ENCODE measurements at places on chromosomes 5 and 9.
A peak's percentile ranks its signal among the peaks of the same experiment; 100 is the strongest.

DNA sequence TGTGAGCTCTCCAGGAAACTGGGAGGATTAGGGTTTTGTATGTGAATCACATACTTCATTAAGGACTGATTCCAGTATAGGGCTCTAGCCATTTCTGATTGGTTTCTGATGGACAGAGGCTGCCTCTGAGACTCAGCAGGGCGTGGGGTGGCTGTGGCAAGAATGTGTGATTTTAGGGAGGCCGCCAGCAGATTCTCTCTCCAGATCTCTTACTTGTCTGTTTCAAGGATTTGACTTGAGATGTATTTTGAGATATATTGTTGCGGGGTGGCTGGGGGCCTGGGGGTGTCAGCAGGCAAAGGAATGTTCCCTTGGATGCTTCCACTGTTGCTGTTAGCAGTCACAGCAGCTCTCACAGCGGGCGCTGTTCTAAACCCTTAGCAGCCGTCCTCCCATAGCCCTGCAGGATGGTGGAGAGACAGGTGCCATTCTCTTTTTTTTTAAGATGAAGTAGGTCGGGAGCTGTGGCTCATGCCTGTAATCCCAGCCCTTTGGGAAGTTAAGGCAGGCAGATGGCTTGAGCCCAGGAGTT is 8.0 kb upstream of the HNRNPAB start:
- DNase-seq: no peak

DNA sequence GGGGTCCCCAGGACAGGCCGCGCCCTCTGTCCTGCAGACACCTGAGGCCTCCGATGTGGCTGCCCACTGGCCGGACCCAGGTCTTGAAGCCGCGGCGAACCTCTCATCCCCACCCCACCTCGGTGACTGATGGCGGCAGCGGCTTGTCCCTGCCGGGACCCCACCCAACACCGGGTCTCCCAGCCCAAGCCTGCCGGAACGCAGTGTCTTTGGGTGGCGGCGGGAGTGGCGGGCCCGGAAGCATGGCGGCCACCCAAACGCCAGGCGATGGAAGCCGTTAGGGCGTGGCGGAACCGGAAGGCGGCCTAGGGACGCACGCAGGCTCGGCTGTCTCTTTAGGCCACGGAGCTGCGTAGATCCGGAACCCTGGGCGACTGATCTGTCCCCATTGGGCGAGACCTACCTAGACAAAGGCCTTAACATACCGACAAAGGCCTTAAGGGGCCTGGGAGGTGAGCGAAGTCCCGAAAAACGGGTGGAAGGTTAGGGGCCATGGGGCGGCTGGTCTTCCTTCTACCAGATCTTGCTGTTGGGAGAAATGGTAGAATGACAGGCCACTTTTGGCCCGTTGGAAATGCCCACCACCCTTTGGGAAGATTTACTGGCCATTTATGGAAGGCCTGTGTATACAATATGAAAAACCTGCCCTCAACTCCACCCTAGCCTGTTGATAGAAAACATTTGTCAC is 94.6 kb upstream of the SMC2 start:
- DNase-seq: no peak

DNA sequence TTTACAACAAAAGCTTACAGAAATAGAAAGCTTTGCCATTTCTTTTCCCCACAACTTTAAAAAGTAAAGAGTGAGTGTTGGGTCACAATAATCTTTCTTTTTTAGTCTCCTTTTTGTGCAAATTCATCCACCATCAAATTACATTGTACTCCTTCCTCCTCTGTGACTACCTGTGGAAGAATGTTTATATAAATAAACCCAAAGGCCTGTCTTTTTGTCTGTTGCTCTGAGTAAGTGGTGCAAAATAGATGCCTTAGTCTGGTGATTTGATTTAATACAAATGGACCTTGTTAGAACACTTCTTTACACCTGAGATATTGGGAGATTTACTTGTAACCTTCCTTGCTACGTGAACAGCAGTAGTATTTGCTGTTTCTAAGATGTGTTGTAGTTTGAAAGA is 53.5 kb upstream of the TAF11L2 start:
- no peak for DNase-seq

DNA sequence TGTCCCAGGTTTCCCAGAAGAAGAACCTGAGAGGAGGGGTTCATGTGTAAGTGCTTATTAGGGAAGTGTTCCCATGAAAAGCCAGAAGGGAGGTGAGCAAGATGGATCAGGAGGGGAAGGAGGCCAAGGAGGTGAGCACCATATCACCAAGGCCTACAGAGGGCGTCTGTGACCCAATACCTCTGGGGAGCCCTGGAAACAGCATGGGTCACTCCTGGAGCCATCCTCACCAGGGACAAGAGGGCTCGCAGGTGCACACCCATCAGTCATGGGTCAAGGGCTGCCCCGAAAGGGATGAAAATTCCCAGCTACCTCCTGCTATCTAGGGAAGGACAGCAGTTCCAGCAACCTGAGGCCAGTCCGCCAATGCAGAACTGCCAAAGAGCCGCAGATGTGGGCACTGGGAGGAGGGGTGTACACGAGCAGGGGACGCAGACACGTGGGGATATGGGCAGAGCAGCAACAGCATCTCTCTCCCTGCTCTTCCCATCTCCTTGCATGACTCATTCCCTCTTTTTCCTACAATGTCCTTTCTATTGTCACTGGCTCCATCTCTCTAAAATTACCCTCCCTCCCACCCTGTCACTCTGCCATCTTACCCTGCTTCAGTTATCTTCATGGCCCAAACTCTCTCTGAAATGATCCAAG is 167.6 kb upstream of the FSTL4 start:
- no peak for DNase-seq

- no peak for DNase-seq
Measured at GRCh38 chr5:39420482-39421145, 4.2 kb downstream of the DAB2 start.

DNA sequence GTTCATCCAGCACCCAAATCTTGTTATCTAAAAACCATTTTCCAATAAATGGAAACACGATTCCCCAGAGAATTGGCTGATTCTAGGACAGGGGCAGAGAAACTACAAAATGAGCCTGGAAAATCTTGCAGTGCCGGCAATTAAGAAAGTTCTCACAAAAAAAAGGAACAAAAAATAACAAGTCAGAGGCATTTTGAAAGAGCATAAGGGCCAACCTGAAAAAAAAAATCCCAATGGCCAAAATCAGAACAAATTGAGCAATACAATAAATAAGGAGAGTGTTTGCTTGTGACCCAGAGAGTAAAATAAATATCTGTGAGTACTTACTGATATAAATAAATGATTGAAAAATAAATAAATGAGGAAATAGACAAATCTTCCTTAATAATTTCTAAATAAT is 55.1 kb upstream of the S1PR3 start:
- DNase-seq: no peak

GRCh38 chr5:58851153-58851552 is 268.3 kb downstream of the RAB3C start:
- DNase-seq: no peak

DNA sequence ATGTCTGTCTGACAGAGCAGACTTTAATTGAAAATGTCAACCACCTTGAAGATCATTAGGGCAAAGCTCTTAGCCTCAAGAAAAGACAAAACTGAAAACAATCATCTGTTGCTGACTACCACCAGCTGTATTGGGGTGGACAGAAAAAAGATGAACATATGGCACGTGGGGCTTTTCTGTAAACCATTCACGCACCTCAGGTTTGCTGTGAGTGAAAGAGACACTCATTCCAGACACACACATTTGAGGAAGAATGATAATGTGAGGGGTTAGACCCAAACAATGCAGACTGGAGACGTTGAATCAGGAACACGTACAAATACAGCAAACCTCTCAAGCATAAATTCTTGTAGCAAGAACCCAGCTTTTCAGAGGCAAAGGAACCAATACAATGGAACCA is 158.7 kb downstream of the EBF1 start:
- DNase-seq: no peak

DNA sequence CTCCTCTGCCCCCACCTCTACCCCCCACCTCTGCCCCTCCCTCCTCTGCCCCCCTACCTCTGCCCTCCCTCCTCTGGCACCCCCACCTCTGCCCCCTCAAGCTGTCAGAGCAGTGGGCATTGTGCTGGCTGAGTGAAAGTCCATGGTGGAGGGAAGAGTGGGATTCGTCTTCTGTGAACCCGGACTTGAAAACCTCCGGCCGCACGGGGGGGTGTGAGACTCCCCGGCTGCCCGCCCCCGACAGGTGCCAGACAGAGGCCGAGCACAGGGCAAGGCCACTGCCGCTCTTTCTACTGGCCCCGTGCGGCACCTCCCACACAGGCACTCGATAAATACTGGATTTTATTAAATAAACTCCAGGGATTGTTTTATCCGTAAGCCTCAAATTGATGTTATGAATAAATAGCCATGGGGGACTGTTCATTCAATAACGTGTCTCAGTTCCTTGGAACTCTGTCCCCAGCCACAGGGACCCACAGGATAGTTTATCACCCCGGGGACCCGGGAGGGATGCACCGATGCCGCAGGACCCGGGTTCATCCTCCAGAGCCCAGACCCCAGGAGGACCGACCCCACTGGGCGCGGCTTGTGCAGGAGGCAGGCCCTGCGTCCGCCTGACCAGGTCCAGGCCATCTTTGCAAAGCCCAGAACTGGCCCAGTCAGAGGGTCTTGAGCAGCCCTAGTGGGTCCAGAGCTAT is 2.6 kb upstream of the QRFP start:
- DNase-seq: no peak

DNA sequence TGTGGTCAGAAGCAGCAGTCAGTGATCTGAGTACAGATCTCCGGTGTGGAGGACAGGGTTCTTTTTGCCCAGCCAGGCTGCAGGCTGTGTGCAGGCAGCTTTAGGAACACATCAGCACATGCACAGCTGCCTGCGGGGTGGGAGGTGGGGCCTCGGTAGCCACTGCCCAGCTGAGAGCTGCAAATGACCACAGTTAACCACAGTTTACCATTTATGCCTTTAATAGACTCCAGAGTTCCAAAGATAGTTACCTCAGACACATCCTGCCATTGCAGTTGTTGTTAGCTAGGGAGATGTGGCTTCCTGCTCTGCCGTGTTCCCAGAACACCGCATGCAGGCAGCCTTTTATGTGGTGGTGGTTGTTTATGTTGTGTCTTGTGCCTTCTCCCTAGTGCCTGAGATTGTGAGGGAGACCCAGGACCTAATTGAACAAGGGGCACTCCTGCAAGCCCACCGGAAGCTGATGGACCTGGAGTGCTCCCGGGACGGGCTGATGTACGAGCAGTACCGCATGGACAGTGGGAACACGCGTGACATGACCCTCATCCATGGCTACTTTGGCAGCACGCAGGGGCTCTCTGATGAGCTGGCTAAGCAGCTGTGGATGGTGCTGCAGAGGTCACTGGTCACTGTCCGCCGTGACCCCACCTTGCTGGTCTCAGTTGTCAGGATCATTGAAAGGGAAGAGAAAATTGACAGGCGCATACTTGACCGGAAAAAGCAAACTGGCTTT is 10.2 kb downstream of the EXOC3 start:
- no peak for DNase-seq

DNA sequence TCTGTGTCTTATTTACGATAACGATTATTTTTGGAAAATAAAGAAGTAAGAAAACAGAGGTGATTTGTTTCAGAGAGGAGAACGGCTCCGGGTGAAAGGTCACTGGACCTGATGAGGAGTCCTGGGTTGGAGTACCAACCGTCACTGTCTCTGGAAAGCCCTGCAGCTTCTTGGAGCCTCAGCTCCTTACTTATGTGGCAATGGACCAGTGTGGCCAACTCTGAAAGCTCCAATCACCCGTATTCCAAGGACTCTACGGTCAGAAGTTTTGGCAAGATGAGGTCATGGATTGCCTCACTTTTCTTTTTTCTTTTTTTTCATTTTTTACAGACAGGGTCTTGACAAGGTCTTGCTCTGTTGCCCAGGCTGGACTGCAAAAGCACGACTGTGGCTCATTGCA is 84.8 kb downstream of the KLF4 start:
- no peak for DNase-seq

- DNase-seq: no peak
Measured at GRCh38 chr9:113139225-113139829, 11.5 kb upstream of the SLC31A2 start.

- DNase-seq: no peak
Measured at GRCh38 chr5:149667084-149667828, 62.9 kb upstream of the PPARGC1B start.

GRCh38 chr5:179253730-179254129 is 91.5 kb downstream of the ADAMTS2 start:
- no peak for DNase-seq

- DNase-seq: no peak
Measured at GRCh38 chr9:127595611-127596010, 16.5 kb upstream of the STXBP1 start.

GRCh38 chr5:103120607-103121200 is 603 bp downstream of the PPIP5K2 start:
- no peak for DNase-seq

- DNase-seq: no peak
Measured at GRCh38 chr5:143524338-143524945, 121.0 kb upstream of the NR3C1 start.

GRCh38 chr5:94661086-94661485 is 42.6 kb downstream of the SLF1 start:
- DNase-seq: no peak

- no peak for DNase-seq
Measured at GRCh38 chr9:95383185-95383676, 65.7 kb upstream of the FANCC start.

DNA sequence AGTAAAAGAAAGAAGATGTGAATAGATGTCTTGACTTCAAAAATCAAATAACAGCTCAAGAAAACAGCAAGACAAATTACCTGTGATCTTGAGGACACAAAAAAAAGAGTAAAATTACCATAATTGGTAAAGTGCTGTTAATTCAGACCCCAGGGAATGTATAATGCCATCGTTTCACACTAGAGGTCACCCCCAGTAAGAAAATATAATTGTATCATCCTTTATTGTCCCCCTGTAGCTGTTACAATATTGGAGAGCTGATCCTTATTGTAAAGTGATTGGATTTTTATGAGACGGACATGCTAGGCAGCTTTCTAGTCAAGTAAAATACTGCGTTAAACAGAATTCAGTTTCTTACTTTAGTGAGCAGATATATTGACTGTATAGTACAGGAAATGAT is 377.0 kb downstream of the TLE1 start:
- DNase-seq: no peak

DNA sequence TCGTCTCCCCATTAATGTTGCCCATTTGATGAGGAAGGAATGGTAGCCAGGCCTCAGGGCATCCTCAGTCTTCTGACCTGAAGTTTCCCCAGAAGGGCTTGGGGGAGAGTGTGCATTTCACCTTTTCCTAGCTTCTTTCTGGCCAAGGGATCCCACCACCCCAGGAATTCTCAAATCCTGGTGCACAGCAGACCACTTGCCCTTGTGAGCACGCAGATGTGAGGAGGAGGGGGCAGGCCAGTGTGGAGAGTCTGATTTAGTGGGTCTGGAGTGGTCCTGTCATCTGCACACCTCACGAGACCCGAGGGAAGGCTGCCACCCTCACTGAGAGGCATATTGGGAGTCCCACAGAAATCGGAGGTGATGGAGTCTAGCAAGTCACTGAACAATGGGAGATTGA is 64.3 kb downstream of the CXXC5 start:
- DNase-seq: no peak

DNA sequence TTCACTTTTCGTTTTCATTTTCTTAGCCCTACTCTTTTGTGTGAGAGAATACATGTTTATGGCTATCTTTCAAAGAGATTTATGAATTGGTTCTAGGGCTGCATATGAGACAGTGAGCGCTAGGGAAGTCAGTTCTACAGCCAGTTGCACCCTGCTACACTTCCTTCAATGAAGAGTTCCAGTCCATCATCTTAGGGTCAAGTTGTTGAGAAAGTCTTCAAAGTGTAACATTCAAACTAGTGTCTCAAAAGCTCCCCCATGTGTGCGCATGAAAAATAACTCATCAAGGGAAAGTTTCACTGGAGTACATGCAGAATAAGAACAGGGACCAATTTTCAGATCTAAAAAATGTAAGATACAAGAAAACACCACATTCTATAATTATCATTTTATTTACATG is 317.2 kb downstream of the DEPDC1B start:
- no peak for DNase-seq

GRCh38 chr9:27573634-27574590 is 631 bp upstream of the C9orf72 start:
- DNase-seq: peak; percentile 94
